ENCODE measurements at places on chromosomes 13 and 19.
A peak's percentile ranks its signal among the peaks of the same experiment; 100 is the strongest.

GRCh38 chr13:24083722-24084421 is 76.6 kb upstream of the SPATA13 start:
- DNase-seq: no peak

GRCh38 chr13:37647031-37647650 is 48.6 kb upstream of the POSTN start:
- no peak for DNase-seq

DNA sequence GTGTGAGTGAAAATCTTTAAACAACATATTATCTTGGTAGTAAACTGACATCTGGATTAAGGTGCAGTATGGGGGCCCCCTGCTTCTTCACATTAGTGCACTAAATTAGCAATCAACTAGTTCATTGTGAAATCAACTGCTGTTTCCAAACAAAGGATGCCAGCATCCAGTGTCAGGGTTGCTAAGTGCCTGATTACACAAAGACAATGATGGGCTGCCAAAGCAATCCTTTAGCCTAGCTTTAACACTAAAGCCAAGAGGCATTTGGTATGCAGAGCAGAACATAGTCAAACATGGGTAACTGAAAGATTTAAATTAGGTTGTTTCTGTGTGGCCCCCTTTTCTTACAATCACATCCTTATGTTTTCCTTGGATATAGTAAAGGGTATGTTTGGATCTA is 543.1 kb upstream of the SLITRK5 start:
- DNase-seq: no peak

DNA sequence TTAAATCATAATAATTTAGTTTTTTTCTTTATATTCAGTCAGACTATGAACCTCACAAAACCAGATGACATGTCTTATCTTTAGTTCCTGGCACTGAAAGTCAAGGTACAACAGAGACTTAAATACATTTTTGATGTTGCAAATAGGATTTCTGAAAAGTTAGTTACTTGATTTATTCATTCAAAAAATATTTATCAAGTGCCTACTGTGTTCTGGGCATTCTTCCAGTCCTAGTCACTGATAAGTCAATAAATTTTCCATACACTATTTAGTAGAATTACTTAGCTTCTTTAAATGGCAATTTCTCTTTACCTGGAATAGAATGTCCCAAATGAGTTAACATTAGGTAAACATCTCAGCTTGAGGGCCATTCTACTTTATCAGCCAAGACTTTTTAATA is 938.3 kb upstream of the PCDH9 start:
- DNase-seq: no peak

DNA sequence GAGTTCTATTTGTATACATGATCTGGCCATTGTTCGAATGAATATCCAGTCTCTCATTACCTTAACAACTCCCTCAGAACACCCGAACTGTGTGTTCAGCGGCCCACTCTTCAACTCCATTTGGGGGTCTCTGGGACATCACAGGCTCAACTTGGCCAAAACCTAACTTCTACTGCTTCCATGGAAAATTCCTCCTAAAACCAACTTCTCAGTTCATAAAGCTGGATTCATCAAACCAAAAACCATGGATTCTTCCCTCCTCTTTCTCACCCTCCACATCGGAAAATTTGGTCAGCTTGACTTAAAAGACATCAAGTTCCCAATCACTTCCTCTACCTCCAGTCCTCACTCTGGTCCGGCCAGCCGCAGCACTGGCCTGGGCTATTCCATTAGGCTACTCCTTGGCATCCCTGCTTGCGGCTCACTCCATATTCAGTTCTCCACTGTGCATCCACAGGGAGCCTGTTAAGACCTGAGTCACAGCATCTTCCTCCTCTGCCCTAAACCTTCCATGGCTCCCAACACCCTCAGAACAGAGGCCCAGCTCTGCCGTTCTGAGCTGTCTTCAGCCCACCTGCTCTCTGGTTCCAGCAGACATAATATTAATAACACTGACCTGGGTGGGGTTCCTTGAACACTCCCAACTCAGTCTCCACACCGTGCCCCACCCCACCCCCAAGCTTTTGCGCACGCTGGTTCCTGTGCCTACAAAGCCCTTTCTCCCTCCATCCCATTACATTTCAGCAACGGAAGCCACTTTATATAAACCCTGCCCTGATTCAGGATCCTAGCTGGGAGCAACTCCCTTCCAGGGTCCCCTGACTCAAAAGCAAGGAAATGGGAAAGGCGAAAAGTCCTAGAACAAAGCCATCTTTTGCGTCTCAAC is 1.1 kb downstream of the ZNF792 start:
- DNase-seq: peak; percentile 15

- DNase-seq: no peak
These were observed 59.1 kb downstream of the IRS2 start for GRCh38 chr13:109727251-109727650.

GRCh38 chr19:18562086-18562485 is 4.4 kb downstream of the KXD1 start:
- no peak for DNase-seq

GRCh38 chr19:48755084-48755641 is at the start of gene FGF21:
Gene FGF21, plus strand, starts transcription at chr19:48755524. Its CDS starts 713 bp downstream, at chr19:48756237.
- no peak for DNase-seq

DNA sequence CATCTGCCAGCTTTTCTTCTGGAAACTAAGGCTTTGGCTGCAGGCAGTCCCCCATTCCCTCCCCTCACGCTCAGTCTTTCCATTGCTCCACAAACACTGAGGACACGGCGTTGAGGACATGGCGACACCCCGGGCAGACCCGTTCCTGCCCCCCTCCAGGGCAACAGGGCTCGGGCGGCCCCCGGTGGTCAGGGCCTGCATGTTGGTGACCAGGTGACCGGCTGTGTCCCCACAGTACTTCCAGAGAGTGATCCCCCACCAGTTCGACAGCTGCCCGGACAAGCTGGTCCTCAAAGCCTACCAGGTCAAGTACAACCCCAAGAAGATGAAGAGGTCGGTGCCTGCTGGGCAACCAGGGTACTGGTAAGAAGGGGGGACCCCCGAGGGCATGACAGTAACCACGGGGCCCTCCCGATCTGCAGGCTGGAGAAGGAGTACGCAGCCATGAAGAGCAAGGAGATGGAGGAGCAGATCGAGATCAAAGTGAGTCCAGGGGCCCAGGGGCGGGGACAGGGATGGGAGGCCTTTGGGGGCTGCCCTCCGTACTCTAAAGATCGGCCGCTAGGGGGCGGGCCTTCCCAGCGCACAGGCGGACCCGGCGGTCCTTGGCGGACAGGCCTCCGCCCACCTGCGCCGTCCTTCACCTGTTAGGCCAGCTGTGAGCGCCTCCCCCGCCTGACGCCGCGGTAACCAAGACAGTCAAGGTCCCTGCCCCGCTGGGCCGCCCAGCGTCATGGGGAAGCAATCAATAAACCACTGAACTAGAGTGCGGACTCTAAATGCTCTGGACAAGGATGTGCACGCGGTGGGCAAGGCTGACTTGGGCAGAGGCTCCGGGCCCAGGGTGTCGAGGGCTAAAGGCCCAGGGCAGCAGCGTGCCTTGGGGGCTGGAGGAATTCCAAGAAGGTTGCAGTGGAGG is 21.1 kb downstream of the PRR36 start:
- peak; percentile 68 for DNase-seq

DNA sequence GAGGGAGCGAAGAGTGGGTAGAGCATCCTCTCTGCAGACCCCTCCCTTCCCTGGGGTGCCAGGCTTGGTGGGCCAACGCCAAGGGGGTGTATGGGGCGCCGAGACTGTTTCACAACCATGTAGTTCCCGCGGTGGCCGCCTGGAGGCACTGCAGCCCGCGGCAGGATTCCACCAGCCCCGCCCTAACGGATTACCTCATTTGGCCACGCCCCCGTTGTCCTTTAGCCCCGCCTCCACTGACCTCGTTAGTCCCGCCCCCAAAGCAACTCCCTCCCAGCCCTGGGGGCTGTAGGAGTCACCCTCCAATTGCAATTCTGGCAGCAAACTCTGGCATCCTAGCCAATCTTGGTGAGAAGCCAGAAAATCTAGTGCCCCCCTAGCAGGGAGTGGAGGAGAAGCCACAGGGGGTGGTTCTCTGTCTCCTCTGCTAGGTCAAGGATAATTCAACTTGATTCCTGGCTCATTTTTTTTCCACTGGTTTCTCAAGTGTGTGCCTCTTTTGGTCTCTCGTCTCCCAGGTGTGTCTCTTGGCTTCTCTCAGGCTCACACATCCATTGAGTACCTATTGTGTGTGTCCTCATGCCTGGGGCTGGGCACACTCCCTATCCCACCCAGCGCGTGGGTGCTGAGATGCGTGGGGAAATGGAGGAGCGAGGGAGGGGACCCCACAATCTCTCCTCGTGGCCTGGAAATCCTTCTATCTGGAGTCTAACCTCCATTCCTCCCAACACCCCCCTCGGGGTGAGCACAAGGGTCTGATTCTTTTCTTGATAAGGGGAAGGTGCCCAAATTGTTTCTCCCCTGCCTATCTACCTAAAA is 2.0 kb downstream of the OLFM2 start:
- peak; percentile 72 for DNase-seq

All from DND-41 (cell line).